NCI-H774 (cell line): ENCODE measurements at places on chromosomes 3 and 15.

GRCh38 chr3:114307832-114308231, 14.0 kb downstream of the TIGIT start:
- DNase-seq = no peak

- DNase-seq = no peak
Measured at GRCh38 chr3:28948685-28949084, 332.2 kb upstream of the RBMS3 start.

GRCh38 chr3:184765047-184765729, 46.8 kb upstream of the VPS8 start:
- no peak for DNase-seq

GRCh38 chr3:191397771-191398170, 63.2 kb upstream of the PYDC2 start:
- no peak for DNase-seq

- no peak for DNase-seq
Measured at GRCh38 chr3:43958973-43959372, 268.2 kb downstream of the ABHD5 start.
